Nephron progenitor cell (in vitro differentiated cells): ENCODE measurements at places on chromosomes 12 and 14.

GRCh38 chr12:7110661-7111060 lies 1.6 kb upstream of the C1RL start:
- no peak for DNase-seq

DNA sequence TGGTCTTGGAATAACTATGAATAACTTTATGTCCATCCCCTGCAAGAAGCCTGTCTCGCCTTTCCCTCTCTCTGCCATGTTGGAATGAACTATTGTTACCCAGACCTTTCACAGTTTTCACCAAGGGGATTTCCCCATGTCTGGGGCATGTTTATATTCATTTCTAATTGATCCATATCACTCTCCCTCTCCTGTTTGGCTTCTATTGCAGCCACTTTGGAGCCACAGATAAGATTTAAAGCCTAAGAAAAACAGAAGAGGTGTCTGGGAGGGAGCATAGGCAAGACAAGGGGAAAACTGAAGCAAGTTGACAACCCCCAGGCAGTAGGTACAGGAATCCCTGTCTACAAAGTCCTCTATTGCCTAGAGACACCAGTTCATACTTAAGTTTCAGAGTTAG lies 41.0 kb upstream of the FOXJ2 start:
- no peak for DNase-seq

DNA sequence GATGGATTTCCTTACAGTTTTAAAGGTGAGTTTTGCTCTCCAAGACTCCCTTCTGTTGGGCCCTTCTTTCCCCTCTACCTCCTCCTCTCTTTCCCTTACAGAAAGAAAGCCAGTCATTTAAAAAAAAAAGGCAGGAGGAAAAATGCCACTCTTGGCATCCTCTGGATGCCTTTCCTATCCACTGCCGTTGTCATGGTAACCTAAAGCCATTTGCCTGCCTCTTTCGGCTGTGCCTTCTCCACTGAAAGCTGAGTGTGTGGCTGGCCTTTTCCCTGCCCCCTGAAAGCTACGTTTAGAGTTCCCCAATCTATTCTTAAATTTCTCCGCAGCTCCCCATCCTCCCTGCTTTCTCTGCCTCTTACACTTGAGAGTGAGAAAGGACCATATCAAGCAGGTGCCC lies 67.1 kb downstream of the TUNAR start:
- no peak for DNase-seq

DNA sequence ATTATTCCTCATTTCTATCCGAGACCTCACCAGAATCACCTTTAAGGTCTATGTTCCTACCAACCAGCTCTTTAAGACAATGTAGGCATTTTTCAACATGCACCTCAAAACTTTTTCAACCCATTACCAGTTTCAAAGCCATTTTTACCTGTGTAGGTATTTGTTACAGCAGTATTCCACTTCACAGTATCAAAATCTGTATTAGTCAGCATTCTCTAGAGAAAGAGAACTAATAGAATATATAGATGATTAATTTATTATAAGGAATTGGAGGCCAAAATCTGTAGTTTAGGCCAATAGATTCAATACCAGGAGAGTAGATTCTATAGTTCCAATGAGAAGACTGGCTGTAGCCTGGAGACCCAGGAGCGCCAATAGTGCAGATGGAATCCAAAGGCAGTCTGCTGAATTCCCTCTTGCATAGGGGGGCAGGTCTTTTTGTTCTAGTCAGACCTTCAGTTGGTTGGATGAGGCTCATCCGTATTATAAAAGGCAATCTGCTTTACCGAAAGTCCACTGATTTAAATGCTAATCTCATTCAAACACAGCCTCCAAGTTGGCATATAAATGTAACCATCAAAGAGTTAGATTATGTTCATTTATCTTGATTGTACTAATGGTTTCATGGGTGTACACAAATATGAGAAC lies 151.6 kb upstream of the SYT1 start:
- no peak for DNase-seq

DNA sequence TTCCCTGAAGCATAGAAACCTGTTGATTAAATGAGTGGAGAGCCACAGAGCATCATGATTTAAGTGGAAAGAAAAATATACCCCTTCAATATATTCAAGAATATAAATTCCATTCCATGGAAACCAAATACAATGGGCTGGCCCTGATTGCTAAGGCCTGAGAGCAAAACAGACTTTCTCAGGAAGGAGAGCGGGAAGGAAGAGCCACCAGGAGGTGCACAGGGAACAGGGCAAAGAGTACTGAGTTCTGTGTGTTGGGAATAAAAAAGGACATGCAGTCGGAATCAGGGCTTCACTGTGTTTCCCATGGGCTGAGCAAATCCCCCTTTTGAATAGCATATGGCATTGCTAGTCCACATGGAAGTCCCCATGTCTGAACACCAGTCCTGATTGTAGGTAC lies 69.7 kb upstream of the PLEKHG3 start:
- no peak for DNase-seq

DNA sequence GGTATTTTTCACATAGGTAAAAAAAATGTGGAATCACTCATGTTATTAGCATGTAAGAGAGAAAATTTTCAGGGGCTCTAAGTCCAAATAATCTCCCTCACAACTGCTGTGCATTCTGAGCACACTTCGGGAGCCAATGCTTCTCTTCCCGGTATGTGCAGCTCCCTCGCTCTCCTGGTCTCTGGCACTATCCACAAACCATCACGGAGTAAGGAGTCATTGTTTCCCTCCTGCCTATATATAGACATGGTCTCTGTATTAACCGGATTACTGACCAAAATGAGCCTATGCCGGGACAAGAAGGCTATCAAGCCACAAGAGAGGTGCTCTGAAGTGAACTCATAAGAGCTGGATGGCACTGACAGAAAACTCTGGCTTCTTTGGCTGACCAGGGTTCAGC lies 13.4 kb downstream of the HECTD4 start:
- DNase-seq, result no peak

DNA sequence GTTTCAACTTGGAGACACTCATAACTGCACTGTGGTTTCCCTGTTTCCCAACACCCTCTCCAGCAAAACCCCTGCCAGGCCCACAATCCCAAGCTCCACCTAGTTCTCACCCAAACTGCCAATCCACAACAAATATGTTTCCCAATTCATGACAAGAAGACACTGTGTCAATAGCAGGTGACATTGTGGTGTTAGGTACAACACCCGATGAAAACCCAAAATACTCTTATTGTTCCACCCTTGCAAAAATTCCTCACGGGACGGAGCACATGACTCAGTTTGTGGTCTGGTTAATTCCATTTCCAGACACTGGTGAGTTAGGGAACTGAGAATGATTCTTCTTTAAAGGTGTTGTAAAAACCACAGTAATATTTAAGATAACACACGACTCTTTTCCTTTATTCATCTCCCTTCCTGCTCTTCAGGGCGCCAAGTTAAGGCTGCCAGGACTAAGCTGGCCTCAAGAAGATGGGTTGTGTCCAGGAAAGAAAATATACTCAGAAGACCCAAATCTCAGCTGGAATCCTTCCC lies 735.5 kb downstream of the MED13L start:
- DNase-seq, result no peak

- no peak for DNase-seq
Measured at GRCh38 chr12:75414671-75415070, 23.8 kb downstream of the GLIPR1L2 start.

- no peak for DNase-seq
Measured at GRCh38 chr12:19539836-19540235, 100.5 kb downstream of the AEBP2 start.

- DNase-seq, result no peak
Measured at GRCh38 chr14:51621654-51622053, 30.1 kb upstream of the FRMD6 start.

- no peak for DNase-seq
Measured at GRCh38 chr12:50564237-50564947, 59.6 kb downstream of the DIP2B start.

DNA sequence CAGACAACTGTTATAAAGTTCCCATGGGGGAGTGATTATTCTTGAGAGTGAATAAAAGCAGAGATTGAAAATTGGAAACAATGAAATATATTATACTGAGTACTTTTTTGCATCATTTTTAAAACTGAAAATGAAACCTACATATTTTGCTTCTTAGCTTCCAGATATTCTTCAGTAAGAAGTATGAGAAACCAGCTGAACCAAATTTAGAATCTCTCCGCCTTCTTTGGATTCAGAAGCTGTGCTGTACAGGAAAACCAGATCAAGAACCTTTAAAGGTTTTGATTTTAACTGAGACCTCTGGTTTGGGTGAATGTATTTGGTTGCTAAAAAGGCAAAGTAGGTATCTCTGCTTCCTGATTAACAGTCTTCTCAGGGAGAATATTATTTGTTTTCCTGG lies 109.4 kb downstream of the AKAP6 start:
- no peak for DNase-seq

DNA sequence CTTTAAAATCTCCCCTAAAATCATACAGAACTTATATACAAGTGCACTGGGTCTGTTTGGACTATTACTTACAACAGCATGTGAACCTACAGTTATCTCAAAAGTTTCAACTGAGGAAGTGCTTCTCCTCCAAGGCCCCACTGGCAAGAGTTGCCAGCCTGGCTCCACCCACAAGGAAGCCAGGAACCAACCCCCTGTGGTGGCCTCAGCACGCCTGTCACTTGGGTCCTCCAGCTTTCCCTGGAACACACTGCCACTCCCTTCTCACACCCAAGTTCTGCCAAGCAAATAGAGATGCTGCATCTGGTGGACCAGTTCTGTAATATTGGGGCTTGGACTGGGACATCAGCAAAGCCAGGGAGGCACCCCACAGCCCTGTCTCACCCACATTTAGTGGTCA lies 115.4 kb downstream of the GCH1 start:
- no peak for DNase-seq

GRCh38 chr12:120466560-120467315 lies 2.8 kb downstream of the SRSF9 start:
- peak; percentile 52 for DNase-seq
